ENCODE measurements at places on chromosomes 1 and 21.

DNA sequence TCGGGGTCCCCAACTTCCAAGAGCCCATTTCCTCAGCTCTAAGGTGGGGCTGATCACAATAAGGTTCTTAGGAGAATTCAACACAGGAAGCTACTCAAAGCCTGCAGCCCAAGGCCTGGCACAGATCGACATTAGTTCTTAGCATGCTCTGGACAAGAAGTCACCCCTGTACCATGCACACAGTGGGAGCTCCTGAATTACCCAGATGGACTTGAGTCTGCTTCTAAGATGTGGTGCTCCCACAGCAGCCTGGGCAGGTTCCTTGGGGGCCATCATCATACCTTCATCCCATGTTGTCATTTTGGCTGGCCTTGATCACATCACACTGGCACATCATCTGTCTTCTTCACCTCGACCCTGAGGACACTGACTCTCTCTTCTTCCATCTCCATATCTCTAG is 153.3 kb upstream of the VAMP3 start:
- DNase-seq = no peak

- no peak for DNase-seq
These were observed 4.1 kb upstream of the AGTRAP start for GRCh38 chr1:11731691-11732283.

- DNase-seq = no peak
These were observed 85.1 kb downstream of the KCNN3 start for GRCh38 chr1:154784924-154785531.

GRCh38 chr1:53593758-53594380 is 134.7 kb downstream of the DMRTB1 start:
- DNase-seq = no peak

GRCh38 chr1:238343852-238344251 is 453.1 kb upstream of the ZP4 start:
- DNase-seq = no peak

- DNase-seq = no peak
These were observed 22.5 kb upstream of the KCNE1 start for GRCh38 chr21:34534522-34534921.

DNA sequence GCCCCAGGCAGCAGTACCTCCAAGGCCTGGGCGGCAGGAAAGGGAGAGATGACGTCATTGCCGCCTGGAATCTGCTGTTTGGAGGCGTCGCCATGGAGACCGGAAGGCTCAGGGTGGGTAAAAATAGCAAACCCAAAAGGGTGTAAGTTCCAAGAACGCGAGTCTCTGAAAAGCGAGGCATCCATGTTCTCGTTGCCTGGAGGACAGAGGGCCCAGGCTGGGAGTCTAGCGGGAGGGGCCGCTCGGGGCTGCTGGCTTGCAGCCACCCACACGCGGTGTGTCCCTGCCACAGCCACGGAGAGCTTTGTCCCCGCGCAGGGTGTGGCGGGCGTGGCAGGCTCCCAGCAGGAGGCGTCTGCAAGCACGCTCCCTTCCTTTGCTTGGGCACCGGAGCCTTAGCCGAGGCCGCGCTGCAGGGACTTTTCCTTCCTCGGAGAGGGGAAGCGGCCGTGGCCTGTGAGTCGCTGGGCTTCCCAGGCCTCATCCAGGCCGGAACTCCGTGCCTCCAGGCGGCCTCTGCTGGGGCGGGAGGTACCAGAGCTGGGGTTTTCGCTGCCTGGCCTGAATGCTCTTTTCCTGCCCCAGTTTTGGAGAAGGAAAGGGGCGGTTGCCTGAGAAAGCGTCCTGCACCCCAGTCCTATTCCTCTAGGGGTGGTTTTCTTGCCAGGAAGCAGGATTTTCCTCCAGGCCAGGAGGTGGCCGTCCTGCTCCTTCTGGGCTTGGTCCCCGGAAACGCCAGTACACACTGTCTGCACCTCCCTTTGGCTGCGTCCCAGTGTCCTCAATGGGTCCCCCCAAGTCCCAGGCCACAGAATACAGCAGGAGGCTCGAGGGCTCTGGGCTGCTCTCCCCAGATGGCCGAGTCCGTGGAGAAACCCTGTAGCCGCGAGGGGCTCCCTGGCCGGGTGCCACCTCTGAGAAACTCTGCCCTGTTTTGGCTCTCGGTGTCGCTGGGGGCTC is 15.3 kb upstream of the SKI start:
- DNase-seq = no peak

- no peak for DNase-seq
These were observed 50.4 kb downstream of the DISP3 start for GRCh38 chr1:11529330-11529729.

DNA sequence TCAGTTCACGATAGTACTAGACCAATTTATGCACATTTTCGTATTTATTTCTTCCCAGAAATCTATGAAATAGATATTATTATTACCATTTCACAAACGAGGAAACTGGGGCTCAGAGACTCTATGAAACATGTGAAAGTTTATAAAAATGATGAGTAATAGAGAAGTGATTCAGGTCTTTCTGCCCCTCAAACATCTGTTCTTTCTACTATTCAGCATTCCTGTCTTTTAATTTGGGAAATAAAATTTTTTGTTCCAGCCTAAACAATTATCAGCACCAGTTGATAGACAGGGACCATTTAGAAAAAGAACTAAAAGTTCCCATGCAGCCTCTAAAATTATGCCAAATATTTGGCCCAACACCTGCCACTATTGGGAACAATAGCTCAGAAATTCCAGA is 585.1 kb downstream of the PTPRC start:
- DNase-seq = no peak

GRCh38 chr1:156821801-156822200 is 5.2 kb upstream of the SH2D2A start:
- DNase-seq = no peak

GRCh38 chr1:53385276-53386225 is 57.7 kb upstream of the LRP8 start:
- DNase-seq = no peak

- DNase-seq = no peak
These were observed 20.9 kb downstream of the PIK3CD start for GRCh38 chr1:9672444-9672843.

DNA sequence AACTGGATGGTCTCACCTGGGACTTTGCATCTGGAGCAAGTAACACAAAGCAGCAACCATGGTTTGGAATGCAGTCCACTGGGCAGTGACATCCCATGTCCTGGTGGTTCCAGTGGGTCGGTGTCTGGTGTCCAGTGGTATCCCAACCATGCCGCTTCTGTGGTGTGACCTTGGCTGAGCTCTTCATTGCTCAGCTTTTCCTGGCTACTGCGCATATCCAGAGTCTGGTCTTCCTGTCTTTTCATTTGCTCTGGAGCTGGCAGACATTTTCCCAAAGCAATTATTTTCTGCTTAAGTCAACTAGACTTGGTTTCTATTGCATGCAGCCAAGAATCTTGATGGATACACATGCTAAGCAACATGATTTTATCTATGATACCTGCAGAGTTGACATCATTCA is 28.4 kb upstream of the CD2 start:
- no peak for DNase-seq

DNA sequence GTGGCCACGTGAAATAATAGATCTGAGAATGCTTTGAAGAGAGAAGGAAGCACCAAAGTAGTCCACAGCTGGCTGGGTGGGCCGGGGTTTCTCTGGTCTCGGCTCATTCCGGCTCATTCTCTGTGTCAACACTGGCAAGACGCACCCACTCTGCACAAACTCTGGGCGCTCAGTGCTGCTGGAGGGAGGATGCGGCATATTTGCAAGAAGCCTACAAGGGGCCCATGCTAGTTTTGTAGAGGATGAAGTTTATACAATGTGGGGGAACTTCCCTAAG is 28.8 kb upstream of the TMPRSS2 start:
- no peak for DNase-seq

- DNase-seq = no peak
These were observed 36.1 kb upstream of the SLC25A33 start for GRCh38 chr1:9503001-9503675.

GRCh38 chr21:31343680-31344480 is at the start of gene TIAM1:
TIAM1 (minus strand) TSS chr21:31344261; CDS start chr21:31266972, 77,289 bp downstream.
- DNase-seq = no peak

- DNase-seq = no peak
These were observed 224.5 kb downstream of the ASTN1 start for GRCh38 chr1:176939993-176940392.

- DNase-seq = peak; percentile 12
These were observed 27.4 kb upstream of the CTPS1 start for GRCh38 chr1:40951943-40952743.

DNA sequence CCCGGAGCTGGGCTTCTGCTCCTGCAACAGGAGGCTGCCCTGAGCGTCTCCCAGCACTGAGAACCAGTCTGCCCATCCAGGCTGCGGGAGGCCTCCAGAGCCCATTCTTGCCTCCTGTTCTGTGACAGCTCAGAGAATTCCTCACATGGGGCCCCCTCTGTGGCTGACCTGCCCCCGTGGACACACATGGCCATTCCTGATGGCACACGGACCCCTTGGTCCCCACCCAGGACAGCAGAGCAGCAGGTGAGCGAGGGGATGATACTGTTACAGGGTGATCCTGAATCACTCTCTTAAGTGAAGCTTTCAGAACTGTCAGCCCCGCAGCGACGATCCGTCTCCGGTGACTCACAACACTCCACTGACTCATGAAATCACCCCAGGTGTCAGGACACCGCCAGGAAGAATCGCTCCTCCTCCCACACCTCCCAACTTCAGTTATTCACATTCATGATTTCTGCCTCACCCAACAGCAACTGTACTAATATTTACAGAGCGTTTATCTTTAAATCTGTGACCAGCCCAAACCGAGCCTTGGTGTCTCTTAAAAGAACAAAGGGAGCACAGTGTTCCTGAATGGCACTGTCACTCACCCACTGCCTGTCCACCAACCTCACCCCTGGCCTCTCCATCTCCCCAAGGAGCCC is 22.5 kb downstream of the CHD5 start:
- no peak for DNase-seq

All from stimulated activated CD8-positive, alpha-beta memory T cell treated with anti-CD3 and anti-CD28 coated beads, Interleukin-4, amount 100 ng/mL, for 4 hours (primary cell).